M059J (cell line): ENCODE measurements at places on chromosomes 16 and 17. TPM values are rescaled to one million over a fixed set of nuclear protein-coding genes. Genes with fewer than 3 reads are reported as not detected.

Gene IGFALS
- total RNA-seq: 0.07 TPM in 1 of 2 replicates, not detected in the other

Gene KRTAP17-1
- not detected in 2 replicates for total RNA-seq

Gene PIEZO1
- total RNA-seq: 49.1 and 89.6 TPM in 2 replicates

DNA sequence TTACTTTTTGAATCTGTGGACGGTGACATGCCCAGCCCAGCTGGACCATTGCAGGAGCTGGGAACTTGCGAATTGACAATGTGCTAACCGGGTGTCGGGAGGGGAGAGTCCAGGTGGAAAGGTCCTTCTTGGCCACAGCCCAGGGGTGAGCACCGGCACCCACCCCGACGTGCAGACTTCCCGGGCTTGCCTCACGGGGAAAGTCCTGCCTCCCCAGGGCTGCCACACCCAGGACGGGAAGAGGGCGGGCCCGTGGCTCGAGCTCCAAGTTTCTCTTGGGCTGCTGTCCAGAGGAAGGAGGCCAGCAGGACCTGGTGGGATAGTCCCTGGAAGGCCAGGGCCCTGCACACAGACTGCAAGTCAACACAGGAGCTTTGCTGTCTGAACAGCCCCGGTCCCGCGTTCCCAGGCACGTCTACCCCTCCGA, 17.7 kb downstream of the CARD14 start:
- DNase-seq: peak; percentile 34

GRCh38 chr17:66146394-66146793, 45.5 kb downstream of the CEP112 start:
- no peak for DNase-seq

- peak; percentile 83 for DNase-seq
Observed at GRCh38 chr16:88784074-88784855, 755 bp downstream of the PIEZO1 start.

DNA sequence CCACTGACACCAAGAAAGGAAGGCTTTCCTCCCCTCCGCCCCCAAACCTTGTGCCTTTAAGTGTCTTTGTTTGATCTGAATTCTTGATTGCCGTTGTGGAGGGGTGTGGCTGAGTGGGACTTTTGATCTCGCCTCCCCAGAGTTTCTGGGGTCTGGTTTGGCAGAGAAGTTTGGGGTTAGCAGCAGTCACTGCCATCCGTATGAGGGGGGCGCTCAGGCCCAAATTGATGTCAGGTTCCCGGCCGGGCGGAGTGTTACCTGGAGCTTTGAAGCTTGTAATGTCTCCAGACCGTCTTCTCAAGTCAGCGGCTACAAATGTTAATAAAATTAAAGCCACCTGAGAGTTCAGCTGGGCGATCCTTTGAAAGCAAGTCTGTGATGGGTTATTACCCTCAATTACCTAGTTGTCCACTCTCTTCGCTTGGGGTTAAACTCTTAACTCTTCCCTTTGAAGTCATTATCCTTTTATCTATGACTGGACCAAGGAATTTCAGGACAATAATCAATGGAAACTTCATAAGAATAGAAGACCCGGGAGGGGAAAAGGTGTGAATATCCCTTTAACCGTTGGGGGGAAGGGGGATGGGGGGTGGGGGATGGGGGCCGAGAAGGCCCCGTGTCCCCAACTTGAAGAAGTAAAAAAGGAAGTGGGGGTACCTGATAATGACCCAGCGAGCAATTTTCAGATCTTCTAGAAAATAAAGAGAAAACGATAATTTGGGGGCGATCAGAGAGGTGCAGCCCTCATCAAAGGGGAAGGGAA, 31.8 kb upstream of the AXIN2 start:
- no peak for DNase-seq

DNA sequence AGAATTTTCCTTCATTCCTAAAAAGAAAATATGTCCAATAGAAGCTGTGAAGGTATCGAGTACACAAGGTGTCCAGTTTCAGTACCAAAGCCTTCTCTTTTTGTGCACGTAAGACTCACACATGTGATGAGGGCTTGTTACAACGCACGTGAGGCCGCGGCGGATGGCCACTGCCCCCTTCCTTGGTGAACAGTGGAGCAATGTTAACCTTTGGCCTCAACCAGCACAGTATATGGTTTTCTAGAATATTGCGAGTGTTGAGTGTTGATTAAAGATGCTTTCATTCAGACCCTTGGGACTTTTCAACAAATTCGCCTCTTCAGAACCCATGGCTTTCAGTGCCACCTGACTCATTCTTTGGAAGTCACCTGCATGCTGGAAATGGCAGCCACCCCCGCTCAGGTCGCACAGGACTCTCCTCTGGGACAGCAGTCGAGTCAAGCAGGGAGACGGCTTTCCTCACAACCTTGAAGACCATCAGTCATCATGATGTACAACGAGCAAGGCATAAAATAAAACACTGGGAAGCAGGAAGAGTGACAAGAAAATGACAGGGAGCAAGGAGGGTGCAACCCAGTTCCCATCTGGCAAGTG, 14.5 kb downstream of the MAP1LC3B start:
- DNase-seq: no peak

Gene PTX4
- not detected in 2 replicates for total RNA-seq

DNA sequence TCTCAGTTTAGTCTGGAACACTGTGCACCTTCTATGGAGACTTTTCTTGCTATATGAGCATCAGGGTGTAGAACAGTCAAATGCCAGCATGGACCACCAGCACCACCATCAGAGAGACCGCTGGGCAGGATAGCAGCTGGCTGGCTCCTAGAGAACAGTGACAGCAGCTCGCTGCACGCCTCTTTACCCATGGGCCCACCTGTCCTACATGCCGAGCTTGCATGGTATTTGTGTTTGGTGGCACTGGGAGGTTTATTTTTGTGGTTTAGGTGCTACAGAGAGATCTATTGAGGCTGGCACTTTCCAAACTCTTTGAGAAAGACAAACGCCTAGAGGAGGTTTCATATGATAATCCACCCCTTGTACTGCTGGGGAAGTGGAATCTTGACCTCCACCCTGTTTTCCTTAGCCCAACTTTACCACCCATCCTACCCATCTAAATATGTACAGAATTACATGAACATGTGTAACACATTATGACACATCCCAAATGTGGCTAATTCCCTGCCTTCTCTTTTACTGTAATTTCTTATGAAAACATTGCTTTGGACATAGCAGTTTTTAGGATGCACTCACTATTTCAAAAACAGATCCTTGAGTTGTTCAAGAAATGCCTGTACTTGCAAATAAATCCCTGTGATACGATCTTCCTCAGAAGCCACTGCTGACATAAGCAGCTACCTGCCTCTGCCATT, 46.3 kb downstream of the COG7 start:
- DNase-seq: no peak

- no peak for DNase-seq
Observed at GRCh38 chr17:42971589-42971988, 7.3 kb upstream of the AARSD1 start.

- no peak for DNase-seq
Observed at GRCh38 chr17:640436-640835, 74.2 kb downstream of the VPS53 start.

GRCh38 chr16:88330971-88331890, 51.5 kb upstream of the ZNF469 start:
- no peak for DNase-seq

DNA sequence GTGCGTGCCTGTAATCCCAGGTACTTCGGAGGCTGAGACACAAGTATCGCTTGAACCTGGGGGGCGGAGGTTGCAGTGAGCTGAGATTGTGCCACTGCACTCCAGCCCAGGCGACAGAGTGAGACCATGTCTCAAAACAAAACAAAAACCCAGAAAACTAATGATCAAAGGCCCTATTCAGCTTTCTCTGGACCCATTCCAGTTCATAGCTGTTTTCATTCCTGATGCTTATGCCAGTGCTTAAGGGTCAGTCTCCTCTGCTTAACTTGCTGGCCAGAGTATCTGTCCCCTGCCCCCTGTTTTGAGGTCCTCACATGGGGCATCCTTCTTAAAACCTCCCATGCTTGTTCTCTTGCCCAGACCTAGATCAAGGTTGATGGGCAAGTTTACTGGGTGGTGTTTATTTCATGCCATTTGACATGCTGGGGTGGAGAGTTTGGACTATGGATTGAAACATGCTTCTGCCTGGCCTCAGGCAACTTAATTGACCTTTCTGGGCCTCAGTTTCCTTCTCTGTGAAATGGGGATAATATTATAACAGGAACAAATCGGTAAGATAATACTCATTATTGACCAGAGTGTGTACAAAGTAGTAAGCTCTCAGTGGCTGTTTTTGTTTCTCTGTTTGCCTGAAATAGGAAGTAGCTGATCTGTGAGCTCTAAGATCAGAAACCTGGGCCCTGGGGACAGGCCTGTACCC, 369.8 kb downstream of the CPPED1 start:
- DNase-seq: no peak

DNA sequence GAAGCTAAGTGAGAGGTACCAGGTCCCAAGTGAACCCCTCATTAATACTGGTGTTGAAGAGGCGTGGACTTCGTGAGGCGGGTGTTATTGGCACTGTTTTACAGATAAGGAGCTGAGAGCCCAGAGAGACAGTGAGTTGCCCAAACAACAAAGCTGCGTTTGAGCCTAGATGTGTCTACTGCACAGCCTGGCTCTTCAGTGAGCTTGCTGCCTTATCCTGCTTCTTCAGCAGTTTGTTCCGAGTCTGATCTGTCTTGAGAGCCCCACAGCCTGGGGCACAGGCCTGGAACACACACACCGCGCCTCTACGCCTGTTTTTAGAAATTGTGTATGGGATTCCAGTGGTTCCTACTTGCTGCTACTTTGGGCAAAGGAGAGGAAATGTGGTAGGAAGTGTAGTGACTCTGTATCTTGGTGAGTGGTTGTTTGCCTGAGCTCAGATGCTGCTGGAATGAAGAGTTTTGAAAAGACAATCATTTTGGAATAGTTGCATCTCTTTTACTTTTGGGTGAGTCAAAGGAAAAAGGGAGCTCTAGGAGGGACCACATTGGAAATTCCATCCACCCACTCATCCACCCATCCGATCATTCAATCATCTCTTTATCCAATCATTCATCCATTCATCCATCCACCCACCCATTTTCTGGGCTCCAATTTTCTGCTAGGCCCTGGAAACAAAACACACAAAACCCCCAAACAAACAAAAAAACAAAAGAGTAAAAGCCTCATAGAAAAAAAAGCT, 22.3 kb upstream of the PLCG2 start:
- DNase-seq: no peak

Gene MYH13
- total RNA-seq: 0.02 TPM in 1 of 2 replicates, not detected in the other

Gene DYNLL2
- 12.9 and 13.2 TPM in 2 replicates for total RNA-seq

DNA sequence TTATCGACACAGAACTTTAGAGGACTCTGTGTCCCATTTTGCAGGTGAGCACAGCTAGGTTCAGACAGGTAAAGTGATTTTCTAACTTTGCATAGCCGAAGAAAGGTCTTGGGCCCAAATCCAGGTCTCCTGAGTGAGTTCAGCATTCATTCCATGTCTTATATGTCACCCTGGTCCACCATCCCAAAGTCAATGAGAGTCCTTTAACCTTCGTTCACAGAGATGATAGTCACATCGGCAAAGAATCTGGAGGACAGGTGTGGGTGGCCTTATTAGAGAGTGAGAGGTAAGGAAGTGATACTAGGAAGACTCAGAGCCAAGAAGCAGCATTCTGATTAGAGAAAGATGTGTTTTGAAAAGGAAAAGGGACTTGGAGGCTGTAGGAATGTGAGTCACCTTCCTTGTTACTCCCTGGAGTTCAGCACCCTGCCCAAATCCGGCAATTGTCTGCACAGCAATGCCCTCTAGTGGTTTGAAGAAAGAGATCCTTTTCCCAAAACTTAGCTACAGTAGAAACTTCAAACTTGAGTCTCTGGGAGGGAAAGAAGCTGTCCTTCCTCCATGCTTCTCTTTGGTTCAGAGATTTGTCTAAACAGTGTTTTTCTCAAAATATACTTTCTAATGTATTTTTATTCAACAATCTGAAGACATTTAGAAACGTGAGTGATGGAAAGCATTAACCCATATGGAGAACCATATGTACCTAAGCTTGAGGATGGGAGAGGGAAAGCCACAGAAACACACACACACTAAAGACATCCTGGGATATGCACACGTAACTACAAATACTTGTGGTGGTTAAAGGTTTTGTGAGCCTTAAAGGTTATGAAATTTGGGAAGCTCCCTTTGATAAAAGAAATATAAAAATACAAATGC, 96.4 kb upstream of the SHISA6 start:
- peak; percentile 52 for DNase-seq

- no peak for DNase-seq
Observed at GRCh38 chr16:8727131-8727806, 52.9 kb downstream of the ABAT start.

GRCh38 chr17:40498281-40499084, 2.9 kb downstream of the TNS4 start:
- no peak for DNase-seq

DNA sequence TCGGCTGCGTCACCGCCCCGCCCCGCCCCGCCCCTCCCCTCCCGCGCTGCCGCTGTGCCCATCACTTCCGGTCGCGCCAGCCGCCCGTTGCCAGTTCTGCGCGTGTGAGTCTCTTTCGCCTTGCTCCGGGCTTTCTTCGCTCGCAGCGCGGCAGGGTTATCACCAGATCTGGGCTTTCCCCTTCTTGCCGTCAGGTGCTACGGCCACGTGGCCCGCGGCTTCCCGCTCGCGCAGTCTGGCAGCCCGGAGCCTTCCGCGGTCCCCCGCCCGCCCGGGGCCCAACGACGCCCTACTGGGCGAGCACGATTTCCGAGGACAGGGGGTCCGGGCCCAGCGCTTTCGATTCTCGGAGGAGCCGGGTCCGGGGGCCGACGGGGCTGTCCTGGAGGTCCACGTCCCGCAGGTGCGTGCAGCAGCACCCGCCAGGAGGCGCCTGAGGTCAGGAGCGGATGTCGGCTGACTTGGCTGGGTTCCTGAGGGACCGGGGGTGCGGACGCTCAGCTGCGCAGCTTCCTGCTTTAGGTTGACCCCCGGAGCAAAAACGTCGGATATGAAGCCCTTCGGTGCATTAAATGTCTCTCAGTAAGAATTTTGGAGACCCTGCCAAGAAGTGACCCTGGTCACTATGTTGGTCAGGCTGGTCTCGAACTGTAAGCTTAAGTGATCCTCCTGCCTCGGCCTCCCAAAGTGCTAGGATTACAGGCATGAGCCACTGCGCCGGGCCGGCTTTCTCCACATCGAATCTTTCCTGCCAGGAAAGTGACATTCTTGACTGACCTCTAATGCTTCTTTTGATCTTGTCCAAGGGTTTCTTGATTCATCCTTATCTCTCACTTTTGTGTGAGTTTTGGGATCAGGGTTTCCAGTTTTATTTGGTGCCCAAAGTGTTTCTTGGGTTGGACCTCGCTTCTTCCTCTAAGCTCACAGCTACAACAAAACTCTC, at the start of gene METTL23:
METTL23 (plus strand) TSS at position 64 of the 943 bp plus-strand sequence. CDS start 2,872 bp downstream, outside the sequence.
- DNase-seq: peak; percentile 68

DNA sequence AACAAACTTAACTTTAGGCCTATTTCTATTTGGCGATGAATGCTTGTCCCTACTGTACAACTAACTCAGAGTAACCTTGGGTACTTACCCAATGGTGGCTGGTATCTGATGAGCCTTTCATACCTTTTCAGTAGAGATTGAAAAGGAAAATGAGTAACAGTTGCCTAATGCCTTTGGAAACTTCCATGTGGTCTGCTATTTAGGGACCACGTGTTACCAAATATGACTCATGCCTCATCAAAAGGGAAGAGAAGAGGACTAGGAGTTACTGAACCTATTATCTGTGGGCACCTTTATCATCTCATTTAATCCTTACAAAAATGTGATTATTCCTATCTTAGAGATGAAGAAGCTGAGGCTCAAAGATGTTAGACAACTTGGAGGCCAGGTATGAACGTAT, 8.1 kb downstream of the MYOCD start:
- DNase-seq: peak; percentile 79

Gene DLX3
- 0.15 and 0.96 TPM in 2 replicates for total RNA-seq

Gene TMEM238L
- total RNA-seq: not detected in 2 replicates

Gene PLLP
- 0.27 and 0.62 TPM in 2 replicates for total RNA-seq
